Epithelial cell of esophagus (primary cell): ENCODE measurements at places on chromosomes 4 and X.

- DNase-seq: peak; percentile 44
Observed at GRCh38 chrX:30971774-30972603, 82.9 kb upstream of the TAB3 start.

GRCh38 chr4:56698329-56698728 is 17.2 kb upstream of the HOPX start:
- DNase-seq: peak; percentile 72

GRCh38 chrX:52166840-52167239 is 17.8 kb upstream of the MAGED4 start:
- DNase-seq: no peak

- DNase-seq: no peak
Observed at GRCh38 chr4:24568425-24568824, 15.9 kb downstream of the DHX15 start.
